ENCODE measurements at places on chromosomes 2 and 18. TPM values are rescaled to one million over a fixed set of nuclear protein-coding genes. Genes with fewer than 3 reads are reported as not detected.

DNA sequence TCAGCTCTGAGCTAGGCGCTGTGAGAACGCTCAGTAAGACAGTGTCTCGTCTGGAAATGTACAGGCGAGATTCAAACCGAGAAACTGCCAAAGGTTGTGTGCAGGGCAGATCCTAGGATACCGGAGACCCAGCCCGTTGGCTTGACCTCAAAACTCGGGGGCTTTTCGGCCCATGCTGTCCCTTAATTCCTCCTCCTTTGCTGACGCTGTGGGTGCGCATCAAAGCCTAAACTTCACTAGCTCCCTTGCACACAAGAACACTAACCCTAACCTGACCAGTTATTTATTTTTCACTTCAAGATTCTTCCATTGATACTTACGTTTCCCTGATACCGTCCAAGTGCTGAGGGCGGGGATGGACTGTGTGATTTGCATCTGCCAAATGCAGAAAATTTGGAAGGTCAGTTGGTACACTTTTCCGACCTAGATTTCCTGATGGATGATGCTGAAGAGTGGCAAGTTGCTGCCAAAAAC, 1.0 kb upstream of the AAK1 start:
- no peak for DNase-seq
- H3K27ac ChIP-seq: peak overlapping the region; percentile 98
- peak overlapping the region; percentile 92 for H3K4me3 ChIP-seq

MAPK4 gene
- not detected for total RNA-seq

GRCh38 chr2:112645310-112646101, at the start of gene SLC20A1:
SLC20A1 (plus strand) TSS chr2:112645939; CDS start chr2:112646829, 890 bp downstream.
- H3K36me3 ChIP-seq: peaks cover 32% of the 10 kb centered on the region
- no peaks in the 10 kb centered on the region for H3K27me3 ChIP-seq
- H3K4me3 ChIP-seq: peak within 1 kb of the TSS; percentile 95
- H3K27ac ChIP-seq: peak within 1 kb of the TSS; percentile 82
- DNase-seq: peak; percentile 70

LIMS2 gene
- 73.3 TPM for total RNA-seq

DNA sequence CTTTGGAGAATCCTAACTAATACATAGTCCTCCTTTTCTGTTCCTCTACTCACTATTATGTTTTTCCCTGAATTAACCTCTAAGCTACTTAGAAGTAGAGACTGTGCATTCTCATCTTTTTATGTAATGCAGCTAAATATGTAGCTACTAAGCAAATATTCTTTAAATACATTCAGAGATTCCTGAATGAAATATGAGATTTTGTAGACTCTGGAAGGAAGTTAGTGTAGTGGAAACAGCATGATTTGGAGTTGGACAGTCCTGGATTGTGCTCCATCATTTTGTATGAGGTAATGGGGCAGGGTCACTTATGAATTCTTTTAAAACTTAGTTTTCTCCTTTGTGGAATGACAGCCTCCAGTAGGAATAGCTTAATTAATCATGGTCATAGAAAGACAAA, 24.7 kb upstream of the NT5C1B start:
- no peaks in the 10 kb centered on the region for H3K4me1 ChIP-seq
- no peaks in the 10 kb centered on the region for H3K36me3 ChIP-seq
- H3K27me3 ChIP-seq: no peaks in the 10 kb centered on the region
- H3K4me3 ChIP-seq: no peak overlapping the region
